ENCODE measurements at places on chromosomes 13 and 19.

DNA sequence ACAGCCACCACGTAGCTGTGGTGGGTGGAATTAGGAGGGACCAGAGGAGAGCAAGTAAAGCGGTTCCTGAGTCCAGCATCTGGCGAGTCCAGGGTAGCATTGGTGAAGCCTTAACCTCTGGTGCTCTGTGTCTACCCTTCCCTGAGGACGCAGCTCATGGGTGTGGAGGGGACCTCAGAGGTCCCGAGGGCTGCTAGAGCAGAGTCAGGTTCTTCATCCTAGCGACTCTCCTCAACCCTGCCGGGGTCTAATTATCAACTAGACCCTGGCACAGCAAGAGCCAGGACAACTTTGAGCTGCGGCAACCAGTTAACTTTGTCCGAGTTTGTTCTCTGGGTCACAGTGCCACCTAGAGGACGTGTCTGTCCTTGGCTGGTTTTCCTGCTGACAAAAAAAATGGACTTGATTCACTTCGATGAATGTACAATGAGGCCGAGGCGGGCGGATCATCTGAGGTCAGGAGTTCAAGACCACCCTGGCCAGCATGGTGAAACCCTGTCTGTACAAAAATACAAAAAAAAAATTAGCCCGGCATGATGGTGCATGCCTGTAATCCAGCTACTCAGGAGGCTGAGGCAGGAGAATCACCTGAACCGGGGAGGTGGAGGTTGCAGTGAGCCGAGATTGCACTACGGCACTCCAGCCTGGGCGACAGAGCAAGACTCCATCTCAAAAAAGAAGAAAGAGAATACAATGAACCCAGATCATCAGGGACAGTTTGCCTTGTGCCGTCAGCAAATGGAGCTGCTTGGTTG, 25.0 kb downstream of the TSSK6 start:
- peak; percentile 87 for DNase-seq

- DNase-seq, result no peak
Observed at GRCh38 chr13:44281252-44282000, 92.2 kb upstream of the SERP2 start.

- DNase-seq, result no peak
Observed at GRCh38 chr13:32001769-32002168, 29.8 kb upstream of the FRY start.

GRCh38 chr13:80441968-80442367, 101.0 kb upstream of the SPRY2 start:
- no peak for DNase-seq

GRCh38 chr19:42388851-42389489, 1.1 kb downstream of the CNFN start:
- no peak for DNase-seq

DNA sequence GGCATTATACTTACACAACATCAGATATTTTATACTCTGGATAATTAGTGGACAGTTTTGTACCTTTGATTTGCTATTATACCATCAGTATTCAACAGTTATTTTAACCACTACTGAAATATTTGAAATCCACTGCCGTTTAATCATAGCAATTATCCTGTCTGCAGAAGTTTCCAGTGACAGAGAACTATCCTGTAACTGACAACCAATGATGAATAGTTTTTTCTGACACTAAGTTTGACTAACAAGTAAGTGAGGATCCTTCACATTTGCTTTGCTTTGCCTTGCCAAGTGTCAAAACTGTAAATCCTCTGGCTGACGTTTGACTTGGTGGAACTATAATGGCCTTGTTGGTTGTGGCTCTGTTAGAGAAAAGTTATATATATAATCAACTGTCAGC, 410.7 kb downstream of the GPC5 start:
- DNase-seq, result no peak

DNA sequence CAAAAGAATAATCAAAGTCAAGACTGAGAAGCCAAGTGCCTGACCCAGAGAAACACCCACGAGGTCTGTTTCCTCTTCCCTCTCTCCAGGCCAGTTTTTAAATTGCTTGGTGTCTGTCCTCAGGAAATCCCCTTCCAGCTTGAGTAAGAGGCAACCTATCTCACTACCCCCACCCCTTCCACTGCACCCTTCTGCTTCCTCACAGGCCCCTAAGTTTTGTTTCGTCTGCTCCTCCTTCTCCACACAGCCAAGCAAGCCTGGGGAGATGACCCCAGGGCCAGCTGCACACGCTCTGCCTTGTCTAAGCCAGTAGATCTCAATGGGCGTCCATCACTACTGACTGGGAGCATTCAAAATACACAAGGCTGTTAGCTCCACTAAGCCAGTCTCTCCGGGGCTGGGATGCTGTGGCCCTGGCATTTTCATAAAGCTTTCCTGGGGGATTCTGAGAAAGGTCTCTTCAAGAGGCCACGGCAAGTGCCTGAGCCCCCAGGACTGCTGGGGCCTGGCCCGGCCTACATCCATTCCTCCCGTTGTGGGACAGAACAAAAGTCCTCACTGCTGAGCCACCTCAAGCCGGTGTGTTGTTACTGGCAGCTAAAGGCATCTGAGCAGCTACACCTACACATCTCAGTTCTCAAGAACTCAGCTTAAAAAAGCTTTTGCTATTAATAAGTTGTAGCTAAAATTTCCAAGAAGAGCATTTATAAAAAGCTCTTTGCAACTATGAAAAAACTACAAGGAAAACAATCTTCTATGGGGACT, 14.9 kb upstream of the IL4I1 start:
- DNase-seq, result no peak

DNA sequence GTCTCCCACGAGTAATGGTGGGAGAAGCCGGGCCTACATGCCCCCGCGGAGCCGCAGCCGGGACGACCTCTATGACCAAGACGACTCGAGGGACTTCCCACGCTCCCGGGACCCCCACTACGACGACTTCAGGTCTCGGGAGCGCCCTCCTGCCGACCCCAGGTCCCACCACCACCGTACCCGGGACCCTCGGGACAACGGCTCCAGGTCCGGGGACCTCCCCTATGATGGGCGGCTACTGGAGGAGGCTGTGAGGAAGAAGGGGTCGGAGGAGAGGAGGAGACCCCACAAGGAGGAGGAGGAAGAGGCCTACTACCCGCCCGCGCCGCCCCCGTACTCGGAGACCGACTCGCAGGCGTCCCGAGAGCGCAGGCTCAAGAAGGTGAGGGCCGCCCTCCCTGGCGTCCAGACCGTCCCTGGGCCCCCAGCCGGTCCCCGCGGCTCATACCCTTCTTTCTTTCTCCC, 1.4 kb upstream of the USF2 start:
- DNase-seq, result no peak

DNA sequence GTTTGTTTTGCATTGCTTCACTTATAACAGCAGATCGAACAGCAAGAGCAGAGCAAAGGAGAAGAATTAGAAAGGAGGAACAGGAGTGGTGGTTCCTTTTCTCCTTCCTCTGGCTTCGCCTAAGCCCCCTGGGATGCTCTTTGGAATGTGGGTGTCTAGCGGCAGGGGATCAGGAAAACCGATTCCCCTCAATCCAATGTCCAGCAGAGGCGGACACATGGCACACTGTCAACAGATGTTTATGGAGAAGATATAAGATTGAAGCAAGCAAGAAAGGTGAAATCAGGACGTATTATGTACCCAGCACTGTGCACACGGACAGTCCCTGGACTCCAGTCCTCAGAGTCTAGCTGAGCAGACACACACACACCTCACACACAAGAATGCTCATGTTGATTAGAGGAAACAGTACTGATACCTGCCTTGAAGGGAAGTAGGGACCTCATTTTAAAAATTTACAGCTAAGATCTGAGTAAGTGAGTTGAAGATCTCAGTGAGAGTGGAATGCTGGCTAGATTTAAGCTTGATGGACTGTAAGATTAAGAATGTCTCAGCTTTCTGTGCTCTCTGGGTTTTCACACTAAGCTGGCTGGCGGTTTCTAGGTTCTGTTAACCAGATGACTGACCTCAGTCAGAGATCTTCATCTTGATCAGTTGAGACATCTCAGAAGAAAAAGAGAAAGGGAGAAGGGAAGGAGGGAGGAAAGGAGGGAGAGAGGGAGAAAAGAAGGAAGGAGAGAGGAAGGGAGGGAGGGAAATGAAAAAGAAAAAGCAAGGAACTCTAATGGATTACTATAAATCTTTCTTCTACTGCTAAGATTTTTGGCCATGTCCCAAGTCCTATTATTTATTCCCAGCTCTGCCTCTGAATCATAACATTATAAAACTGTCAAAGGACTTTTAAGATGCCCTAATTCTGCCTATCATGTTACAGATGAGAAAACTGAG, 44.8 kb downstream of the FLT1 start:
- no peak for DNase-seq

- DNase-seq, result no peak
Observed at GRCh38 chr19:49447485-49448431, 3.9 kb downstream of the PIH1D1 start.

DNA sequence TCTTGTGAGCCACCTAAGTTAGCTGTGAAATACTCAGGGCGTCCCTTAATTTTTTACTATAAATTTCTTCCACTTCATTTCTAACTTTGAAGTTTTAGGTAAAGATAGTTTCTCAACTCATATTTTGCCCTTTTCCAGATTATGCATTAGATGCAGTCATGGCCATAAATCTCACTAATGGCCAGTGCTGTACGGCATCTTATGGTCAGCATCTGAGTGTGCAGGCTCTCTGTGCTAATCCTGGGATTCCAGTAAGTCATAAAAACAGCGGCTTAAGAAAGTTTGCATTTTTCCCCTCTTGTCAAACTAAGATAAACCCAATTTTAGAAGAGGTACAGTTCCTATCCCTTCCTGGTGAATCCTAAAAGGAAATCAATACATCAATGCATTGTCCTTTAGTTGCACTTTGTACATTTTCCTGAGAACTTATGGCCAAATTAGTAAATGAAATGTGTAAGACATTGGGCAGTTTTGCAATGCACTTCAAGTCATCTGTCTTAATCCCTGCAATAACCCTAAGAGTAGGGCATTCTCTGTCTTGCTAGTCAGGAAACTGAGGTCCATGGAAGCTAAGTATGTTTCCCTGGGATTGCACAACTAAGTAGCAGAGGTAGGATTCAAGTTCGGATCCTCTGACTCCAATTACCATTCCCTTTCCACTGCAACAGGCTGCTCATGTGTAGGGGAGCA, 146.2 kb downstream of the DCT start:
- no peak for DNase-seq

GRCh38 chr13:73201626-73202025, 142.8 kb downstream of the KLF5 start:
- no peak for DNase-seq

GRCh38 chr13:47708386-47708785, 292.7 kb downstream of the SUCLA2 start:
- no peak for DNase-seq

DNA sequence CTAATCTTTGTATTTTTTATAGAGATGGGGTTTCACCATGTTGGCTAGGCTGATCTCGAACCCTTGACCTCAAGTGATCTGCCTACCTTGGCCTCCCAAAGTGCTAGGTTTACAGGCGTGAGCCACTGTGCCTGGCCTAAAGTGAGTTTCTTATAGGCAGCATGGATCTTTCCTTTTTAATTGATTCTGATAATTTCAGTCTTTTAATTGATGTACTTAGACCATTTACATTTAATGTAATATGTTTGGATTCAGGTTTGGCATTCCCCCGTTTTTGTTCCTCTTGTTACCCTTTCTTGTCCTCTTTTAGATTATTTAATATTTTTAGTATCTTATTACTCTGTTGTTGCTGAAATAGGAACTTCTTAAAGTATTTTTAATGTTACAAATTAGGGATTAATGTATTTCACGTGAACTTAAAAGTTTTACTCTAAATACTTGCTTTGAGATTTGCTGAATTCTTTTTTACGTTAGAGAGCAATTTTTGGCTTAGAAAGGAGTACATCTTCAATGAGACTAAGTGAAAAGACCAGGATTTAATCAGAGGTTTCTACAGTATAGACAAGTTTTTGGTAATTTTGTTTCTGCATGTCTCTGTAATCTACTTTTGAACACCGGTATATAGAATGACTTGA, 50.3 kb downstream of the URI1 start:
- no peak for DNase-seq

DNA sequence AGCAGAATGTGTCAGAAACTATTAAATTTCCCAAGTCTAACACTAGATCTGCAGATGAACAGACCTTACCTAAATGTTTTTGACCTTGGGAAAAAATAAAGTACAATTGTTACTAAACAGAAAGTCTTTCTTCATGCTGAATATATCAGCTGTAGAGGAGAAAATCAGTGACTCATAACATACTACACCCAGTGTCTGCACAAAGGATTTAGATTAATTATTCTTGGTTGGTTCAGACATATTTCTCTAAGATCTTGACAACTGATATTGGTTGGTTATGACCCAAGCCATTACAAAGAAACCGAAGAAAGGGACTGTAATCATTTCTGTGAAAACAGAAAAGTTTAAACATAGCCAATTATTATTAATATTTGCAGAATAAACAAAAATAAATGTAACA, 225.1 kb downstream of the HS6ST3 start:
- DNase-seq, result no peak

GRCh38 chr19:55912916-55913315, 19.2 kb downstream of the NLRP13 start:
- no peak for DNase-seq

GRCh38 chr13:78770601-78771000, 111.6 kb upstream of the OBI1 start:
- DNase-seq, result no peak

- no peak for DNase-seq
Observed at GRCh38 chr13:88552966-88553365, 881.8 kb downstream of the SLITRK5 start.

DNA sequence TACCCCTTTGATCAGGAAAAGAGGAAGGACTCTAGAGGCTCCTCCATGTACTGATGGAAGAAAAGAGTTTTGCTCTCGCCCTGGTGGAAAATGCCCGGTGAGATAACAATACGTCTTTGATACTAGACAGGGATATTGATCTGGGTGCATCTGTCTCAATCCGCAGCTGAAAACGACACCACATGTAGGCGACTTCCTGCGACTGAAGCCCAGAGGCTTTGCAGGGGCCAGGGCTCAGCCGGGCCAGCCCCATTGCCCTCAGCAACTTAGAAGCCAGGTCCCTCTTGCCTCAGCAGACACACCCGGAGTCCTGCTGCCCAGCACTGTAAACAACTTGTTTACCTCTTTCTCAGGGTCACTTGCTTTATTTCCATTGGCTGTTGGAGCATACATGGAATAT, 409.4 kb downstream of the IRS2 start:
- no peak for DNase-seq

DNA sequence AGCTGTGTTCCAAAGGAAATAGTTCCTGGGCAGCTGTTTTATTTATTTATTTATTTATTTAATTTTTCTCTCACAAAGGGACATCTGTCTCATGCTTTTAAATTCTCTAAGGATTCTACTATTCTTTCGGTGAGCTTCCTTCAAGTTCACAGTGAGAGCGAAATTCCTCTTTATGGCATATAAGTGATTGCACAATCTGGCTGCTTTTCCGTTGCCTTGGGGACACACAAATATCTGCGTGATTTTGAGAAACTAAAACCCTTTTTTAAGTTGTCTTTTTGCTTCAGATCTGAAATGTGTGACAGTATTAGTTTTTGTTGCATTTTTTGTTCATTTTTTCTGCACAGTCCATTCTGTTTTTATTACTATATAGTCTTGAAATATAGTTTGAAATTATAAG, 19.2 kb downstream of the ZNF486 start:
- no peak for DNase-seq
